ENCODE measurements at places on chromosomes 7 and 10. TPM values are rescaled to one million over a fixed set of nuclear protein-coding genes. Genes with fewer than 3 reads are reported as not detected.

ZNF467 gene
- total RNA-seq: 1.5 TPM

CD36 gene
- 0.15 TPM for total RNA-seq

CRYGN gene
- not detected for total RNA-seq

PIP gene
- not detected for total RNA-seq

ADGRA1 gene
- total RNA-seq: not detected

HTR7 gene
- total RNA-seq: 2.1 TPM

HTR5A gene
- not detected for total RNA-seq

SPDYE11 gene
- total RNA-seq: not detected

INA gene
- total RNA-seq: 0.59 TPM

TWIST1 gene
- 29.6 TPM for total RNA-seq

TRIL gene
- total RNA-seq: 0.84 TPM

PRTFDC1 gene
- 23.9 TPM for total RNA-seq

UPK3B gene
- total RNA-seq: not detected

GBX1 gene
- total RNA-seq: not detected

TAF6 gene
- 81.9 TPM for total RNA-seq

C10orf143 gene
- total RNA-seq: 1.0 TPM

NPSR1 gene
- not detected for total RNA-seq

PNLIPRP1 gene
- total RNA-seq: not detected

PLA2G12B gene
- not detected for total RNA-seq

CUL2 gene
- total RNA-seq: 18.8 TPM

SPDYE9 gene
- not detected for total RNA-seq

HABP2 gene
- total RNA-seq: not detected

CUBN gene
- total RNA-seq: 0.89 TPM

DYNC1I1 gene
- 0.34 TPM for total RNA-seq

MMD2 gene
- total RNA-seq: not detected

UNC5B gene
- total RNA-seq: 17.1 TPM

WIPF3 gene
- under 0.01 TPM for total RNA-seq

GIMAP5 gene
- total RNA-seq: not detected

AS3MT gene
- 6.7 TPM for total RNA-seq

INSYN2A gene
- total RNA-seq: 0.50 TPM

TDRD1 gene
- not detected for total RNA-seq

CUZD1 gene
- 0.45 TPM for total RNA-seq

CYP51A1 gene
- total RNA-seq: 203 TPM

HOXA1 gene
- 0.45 TPM for total RNA-seq

SLC29A4 gene
- 4.2 TPM for total RNA-seq

HMX3 gene
- not detected for total RNA-seq

All from bronchus fibroblast of lung (primary cell).